Stimulated activated CD8-positive, alpha-beta memory T cell treated with anti-CD3 and anti-CD28 coated beads, Interleukin-12 subunit alpha, Interleukin-12 subunit beta, amount 100 ng/mL, for 1 hour (primary cell): ENCODE measurements at places on chromosomes 6 and 20.

GRCh38 chr6:123616942-123617341, 19.8 kb downstream of the TRDN start:
- no peak for DNase-seq

DNA sequence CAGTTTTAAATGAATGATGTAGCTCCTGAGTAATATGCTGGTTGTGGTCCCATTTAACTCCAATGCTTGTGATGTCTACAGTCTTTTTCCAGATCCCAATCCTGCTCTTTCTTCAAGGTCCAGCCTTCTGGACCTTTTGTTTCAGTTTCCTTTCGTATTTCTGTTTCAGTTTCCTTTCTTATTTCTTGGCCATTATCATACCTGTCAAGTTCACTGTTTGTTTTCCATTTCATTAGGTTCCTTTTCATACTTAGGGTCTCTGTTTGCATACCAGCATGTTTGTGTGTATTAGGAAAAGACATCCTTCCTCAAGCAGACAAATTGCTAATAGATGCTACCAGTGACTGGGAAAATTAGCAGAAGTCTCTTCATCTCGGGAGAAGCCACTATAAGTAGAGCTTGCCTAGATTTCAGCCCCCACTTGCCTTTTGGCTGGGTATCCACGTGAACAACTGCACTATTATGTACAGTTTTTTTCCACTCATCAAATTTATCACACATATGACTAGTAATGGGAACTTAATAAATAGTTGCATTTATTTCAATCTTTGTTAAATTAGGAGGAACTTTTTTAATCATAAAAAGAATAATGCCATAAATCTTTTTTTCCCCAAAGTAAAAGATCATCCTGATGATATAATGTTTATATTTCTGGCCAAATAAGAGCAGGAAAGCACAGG, 583.4 kb downstream of the BCKDHB start:
- DNase-seq, result no peak

- DNase-seq, result no peak
These were observed 120.3 kb upstream of the OGFRL1 start for GRCh38 chr6:71168233-71168765.

DNA sequence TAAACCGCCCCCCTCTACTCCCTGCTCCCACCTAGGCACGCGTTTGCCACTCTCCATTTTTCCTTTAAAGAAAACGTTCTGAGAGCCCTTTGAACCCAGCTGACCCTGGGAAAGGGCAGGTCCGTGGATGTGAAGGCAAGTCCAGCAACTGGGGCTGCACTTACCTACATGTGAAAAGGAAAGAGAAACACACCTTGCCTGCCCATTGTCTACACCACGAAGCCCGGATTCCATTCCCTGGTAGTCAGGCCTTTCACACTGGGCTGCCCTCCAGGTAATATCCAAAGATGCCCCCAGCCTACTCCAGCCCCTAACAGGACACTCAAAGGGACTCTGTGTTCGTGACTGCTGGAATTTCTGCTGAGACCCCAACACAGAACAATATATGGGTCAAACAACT, 94.4 kb downstream of the CD83 start:
- no peak for DNase-seq

- no peak for DNase-seq
These were observed 16.9 kb upstream of the SLC22A16 start for GRCh38 chr6:110493253-110493800.

GRCh38 chr20:63577317-63577894, 3.4 kb upstream of the HELZ2 start:
- no peak for DNase-seq

DNA sequence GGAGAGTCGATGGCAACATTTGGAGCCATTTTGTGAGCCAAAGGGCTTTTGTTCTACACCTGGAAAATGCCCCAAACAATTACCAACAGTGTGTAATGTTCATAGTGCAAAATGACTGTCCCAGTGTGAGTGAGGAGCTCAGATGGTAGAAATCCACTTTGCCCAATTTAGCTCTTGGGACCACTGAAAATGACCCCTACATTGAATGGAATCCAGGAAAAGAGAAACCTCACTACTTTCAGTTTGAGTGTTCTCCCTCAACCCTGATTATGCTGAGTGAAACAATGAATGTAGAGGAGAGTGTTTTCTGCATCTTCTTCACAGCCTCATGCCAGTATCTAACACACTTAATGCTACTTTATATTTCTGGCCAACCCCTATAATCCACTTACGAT, 84.9 kb upstream of the NRN1 start:
- DNase-seq, result no peak

- no peak for DNase-seq
These were observed 199.1 kb downstream of the SCP2D1 start for GRCh38 chr20:19012676-19013075.

GRCh38 chr6:27205375-27206278, 41.9 kb upstream of the PRSS16 start:
- peak; percentile 9 for DNase-seq

GRCh38 chr6:33995309-33996119, 150.4 kb downstream of the GRM4 start:
- no peak for DNase-seq

DNA sequence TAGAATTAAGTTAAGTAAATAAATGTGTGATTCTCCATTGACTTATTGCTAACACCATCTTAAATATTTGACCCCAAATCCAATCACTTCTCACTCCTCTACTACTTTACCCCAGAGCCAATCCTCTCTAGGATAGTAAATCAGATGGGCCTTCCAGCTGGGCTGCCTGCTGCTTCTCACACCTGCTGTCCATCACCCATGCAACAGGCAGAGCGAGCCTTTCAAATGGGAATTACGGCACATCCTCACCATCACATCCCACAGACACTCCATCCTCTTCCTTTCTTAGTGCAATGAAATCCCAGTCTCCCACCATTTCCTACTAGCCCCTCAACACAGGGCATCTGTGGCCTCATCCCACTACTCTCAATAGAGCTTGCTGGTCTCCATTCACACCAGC, 34.0 kb downstream of the HLA-F start:
- no peak for DNase-seq

DNA sequence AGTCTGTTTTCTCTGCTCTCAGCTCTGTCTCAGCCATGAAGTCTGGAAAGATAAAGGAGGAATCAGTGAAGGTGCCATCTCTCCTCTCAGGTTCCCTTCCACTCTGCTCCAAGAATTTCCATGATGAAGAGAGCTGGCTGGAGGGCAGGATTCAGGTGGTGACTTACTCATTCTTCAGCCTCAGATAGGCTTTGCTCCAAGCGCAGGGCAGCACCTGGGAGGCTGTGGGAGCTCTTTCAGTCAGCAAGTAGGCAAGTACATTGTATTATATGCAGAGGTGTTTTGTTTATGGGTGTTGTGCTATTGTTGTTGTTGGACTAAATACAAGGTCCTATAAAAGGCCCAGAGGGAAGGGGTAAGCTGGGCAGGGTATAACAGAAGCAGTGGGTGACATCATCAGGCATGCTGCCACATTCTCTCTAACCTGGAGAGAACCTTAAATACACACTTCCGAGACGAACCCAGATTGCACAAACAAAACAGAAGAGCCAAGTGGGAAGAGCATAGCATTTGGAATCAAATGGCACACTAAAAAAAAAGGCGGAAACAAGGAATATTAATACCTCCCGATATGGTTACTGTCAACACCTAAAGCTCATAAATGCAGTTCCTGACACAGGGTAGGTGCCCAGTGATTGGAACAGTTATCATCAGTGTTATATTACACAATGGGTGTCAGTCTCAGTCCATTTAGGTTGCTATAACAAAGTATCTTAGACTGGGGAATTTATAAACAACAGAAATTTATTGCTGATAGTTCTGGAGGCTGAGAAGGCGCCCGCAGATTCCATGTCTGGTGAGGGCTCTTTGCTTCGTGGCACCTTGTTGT, 14.5 kb upstream of the PSMG4 start:
- DNase-seq, result no peak

- no peak for DNase-seq
These were observed 67.6 kb upstream of the CNKSR3 start for GRCh38 chr6:154578004-154578559.
